ENCODE measurements at places on chromosomes 5 and 9. TPM values are rescaled to one million over a fixed set of nuclear protein-coding genes. Genes with fewer than 3 reads are reported as not detected.

Gene EXOC3
- total RNA-seq: 43.3 TPM

Gene CENPH
- total RNA-seq: 5.3 TPM

Gene GRXCR2
- total RNA-seq: not detected

Gene KIF24
- 1.2 TPM for total RNA-seq

DNA sequence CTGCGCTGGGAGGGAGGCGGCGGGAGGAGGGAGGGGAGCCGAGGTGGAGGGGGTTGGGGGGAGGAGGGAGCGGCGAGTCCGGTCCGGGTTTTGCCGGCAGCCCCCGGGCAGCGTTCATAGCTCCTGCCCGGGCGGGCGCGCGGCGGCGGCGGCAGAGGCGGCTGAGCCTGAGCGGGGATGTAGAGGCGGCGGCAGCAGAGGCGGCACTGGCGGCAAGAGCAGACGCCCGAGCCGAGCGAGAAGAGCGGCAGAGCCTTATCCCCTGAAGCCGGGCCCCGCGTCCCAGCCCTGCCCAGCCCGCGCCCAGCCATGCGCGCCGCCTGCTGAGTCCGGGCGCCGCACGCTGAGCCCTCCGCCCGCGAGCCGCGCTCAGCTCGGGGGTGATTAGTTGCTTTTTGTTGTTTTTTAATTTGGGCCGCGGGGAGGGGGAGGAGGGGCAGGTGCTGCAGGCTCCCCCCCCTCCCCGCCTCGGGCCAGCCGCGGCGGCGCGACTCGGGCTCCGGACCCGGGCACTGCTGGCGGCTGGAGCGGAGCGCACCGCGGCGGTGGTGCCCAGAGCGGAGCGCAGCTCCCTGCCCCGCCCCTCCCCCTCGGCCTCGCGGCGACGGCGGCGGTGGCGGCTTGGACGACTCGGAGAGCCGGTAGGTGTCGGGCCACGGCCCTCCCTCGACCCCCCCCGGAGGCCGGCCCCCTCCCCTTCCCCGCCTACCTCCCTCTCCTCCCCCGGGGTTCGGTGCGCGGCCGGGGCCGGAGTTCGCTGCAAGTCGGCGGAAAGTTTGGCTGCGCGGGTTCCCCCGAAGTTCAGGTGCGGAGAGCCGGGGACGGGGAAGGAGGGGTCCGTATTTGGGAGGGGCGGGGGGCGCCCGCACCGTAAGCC lies at the start of gene CXXC5:
CXXC5 (plus strand) TSS at position 145 of the 877 bp plus-strand sequence. CDS start 32,175 bp downstream, outside the sequence.
- H3K4me3 ChIP-seq: peak within 1 kb of the TSS; percentile 72
- peak; percentile 83 for DNase-seq
- no peaks in the 10 kb centered on the region for H3K27me3 ChIP-seq
- no peaks in the 10 kb centered on the region for H3K36me3 ChIP-seq

- H3K4me1 ChIP-seq: no peaks in the 10 kb centered on the region
- no peaks in the 10 kb centered on the region for H3K36me3 ChIP-seq
- no peak for DNase-seq
- H3K4me3 ChIP-seq: no peak overlapping the region
Observed at GRCh38 chr9:21023861-21024260, 7.6 kb downstream of the HACD4 start.

DNA sequence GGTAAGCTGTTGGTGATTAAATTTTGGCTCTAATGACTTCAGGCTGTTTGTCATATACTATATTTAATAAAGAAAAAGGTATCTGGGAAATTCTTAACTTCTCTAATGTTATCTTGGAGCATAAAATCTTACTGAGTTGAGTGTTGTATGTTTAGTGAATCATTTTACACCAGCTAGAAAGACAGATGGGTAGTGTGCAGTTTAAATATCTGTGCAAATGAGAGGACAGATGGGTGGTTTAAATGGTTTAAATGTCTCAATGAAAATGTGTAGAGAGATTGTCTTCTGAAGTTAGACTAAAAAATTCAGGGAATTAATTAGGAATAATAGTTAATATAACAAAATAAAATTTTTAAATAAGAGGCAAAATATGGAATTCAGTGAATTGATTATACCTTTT lies 114.5 kb downstream of the FER start:
- no peak for DNase-seq
- no peaks in the 10 kb centered on the region for H3K4me1 ChIP-seq
- peaks cover 2% of the 10 kb centered on the region for H3K36me3 ChIP-seq
- H3K27ac ChIP-seq: no peak overlapping the region
- no peak overlapping the region for H3K4me3 ChIP-seq

- H3K27ac ChIP-seq: no peak overlapping the region
- DNase-seq: no peak
- H3K36me3 ChIP-seq: no peaks in the 10 kb centered on the region
Observed at GRCh38 chr5:78025540-78025939, 249.4 kb upstream of the TBCA start.

DNA sequence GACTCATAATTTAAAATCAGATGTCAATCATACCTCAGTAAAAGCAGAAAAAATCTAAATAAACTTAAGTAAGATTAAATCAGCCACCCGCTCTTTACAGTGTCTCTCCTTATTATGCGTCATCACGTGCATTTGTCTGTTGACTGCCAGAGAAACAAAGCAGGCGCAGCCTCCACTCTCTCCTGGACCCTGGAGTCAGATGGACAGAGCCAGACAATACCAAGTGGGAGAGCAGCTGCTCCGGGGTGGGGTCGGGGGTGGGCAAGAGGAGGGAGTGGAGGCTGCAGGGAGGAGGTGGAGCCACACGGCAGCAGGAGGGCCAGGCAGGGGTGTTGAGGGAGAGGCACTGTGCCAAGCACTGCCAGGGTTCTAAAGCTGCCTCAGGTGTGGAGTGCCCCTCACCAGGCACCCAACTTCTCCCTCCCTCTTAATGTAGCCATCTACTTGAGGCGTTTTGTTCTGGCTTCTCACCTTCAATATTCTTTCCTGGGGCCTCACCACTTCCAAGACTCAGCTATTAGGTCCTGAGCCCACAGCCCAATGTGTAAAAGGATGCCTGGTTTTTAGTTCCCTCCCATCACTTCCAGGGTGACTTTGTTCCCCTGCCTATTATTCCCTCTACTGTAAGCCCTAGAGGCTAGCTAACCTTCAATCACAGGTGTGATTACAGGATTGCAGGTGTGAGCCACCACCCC lies 96.3 kb downstream of the GLDC start:
- H3K27me3 ChIP-seq: no peaks in the 10 kb centered on the region
- no peak for DNase-seq
- H3K4me3 ChIP-seq: no peak overlapping the region
- H3K4me1 ChIP-seq: no peaks in the 10 kb centered on the region
- no peaks in the 10 kb centered on the region for H3K36me3 ChIP-seq

DNA sequence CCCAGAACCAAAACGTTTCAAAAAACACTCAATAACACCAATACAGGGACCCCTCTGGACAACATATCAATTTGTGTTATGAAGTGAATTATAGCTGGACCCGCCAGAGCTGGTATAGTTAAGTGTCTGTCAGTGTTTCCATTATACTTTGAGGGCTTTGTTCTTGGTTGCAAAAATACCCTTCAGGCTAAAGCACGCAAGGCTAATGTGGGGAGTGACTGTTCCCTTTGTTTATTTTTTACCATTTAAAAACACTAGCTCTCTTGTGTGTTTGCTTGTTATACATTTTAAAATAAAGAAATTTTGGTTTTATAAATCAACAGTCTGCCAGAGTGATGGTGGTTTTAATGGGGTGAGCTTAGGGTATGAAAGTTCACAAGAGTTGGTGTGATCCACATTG lies 859.5 kb downstream of the PTPRD start:
- no peak overlapping the region for H3K4me3 ChIP-seq
- no peak for DNase-seq
- no peaks in the 10 kb centered on the region for H3K4me1 ChIP-seq
- no peak overlapping the region for H3K27ac ChIP-seq

DNA sequence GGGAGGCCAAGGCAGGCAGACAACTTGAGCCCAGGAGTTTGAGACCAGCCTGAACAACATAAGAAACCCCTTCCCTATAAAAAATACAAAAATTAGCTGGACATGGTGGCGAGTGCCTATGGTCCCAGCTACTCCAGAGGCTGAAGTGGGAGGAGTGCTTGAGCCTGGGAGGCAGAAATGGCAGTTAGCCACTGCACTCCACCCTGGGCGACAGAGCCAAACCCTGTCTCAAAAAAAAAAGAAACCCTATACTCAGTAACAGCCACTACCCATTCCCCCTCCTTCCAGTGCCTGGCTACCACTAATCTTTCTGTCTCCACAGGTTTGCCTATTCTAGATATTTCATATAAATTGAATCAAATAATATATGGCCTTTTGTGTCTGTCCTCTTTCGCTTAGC lies 14.3 kb upstream of the SIL1 start:
- DNase-seq: no peak
- no peak overlapping the region for H3K27ac ChIP-seq
- H3K4me3 ChIP-seq: no peak overlapping the region
- no peaks in the 10 kb centered on the region for H3K4me1 ChIP-seq

GRCh38 chr5:119435436-119436132 lies 16.7 kb upstream of the HSD17B4 start:
- DNase-seq: peak; percentile 18
- H3K27me3 ChIP-seq: no peaks in the 10 kb centered on the region
- H3K36me3 ChIP-seq: no peaks in the 10 kb centered on the region
- H3K27ac ChIP-seq: no peak overlapping the region
- no peaks in the 10 kb centered on the region for H3K4me1 ChIP-seq

DNA sequence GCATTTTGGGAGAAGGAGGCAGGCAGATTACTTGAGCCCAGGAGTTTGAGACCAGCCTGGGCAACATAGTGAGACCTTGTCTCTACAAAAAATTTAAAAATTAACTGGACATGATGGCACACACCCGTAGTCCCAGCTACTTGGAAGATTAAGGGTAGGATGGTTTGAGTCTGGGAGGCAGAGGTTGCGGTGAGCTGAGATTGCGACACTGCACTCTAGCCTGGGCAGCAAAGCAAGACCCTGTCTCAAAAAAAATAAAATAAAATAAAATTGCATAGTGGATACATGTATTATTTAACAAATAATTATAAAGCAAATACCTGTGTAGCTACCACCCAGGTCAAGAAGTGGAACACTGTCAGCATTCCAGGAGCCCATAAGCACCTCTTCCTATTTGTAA lies 90.1 kb downstream of the CDC42SE2 start:
- H3K4me1 ChIP-seq: no peaks in the 10 kb centered on the region
- no peak overlapping the region for H3K4me3 ChIP-seq
- no peaks in the 10 kb centered on the region for H3K36me3 ChIP-seq
- DNase-seq: no peak
- H3K27ac ChIP-seq: no peak overlapping the region

DNA sequence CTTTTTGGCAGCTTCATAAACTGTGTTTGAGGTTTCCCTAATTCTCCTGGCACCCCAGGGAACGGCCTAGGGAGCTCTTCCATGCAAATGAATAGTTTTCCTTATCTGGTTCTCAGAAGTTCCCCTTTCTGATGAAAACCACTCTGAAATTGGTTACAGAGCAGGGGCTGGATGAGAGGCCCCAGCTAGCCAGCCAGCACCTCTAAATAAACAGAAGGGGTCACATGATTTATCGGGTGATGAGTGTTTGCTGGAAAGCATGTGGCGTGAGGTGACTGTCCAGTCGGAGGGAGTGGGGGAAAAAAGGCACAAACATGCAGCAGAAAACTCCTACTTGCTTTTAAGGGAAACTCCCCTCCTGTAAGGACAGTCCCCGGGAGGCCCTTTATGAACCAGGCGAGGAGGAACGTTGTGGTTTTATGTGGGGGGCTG lies 261.2 kb upstream of the ANKRD55 start:
- DNase-seq: no peak
- H3K27me3 ChIP-seq: no peaks in the 10 kb centered on the region
- H3K36me3 ChIP-seq: no peaks in the 10 kb centered on the region
- H3K27ac ChIP-seq: no peak overlapping the region
- no peaks in the 10 kb centered on the region for H3K4me1 ChIP-seq

GRCh38 chr5:59845730-59846129 lies 47.8 kb downstream of the PDE4D start:
- H3K4me3 ChIP-seq: no peak overlapping the region
- DNase-seq: no peak
- no peaks in the 10 kb centered on the region for H3K4me1 ChIP-seq
- no peaks in the 10 kb centered on the region for H3K27me3 ChIP-seq
- H3K36me3 ChIP-seq: no peaks in the 10 kb centered on the region

DNA sequence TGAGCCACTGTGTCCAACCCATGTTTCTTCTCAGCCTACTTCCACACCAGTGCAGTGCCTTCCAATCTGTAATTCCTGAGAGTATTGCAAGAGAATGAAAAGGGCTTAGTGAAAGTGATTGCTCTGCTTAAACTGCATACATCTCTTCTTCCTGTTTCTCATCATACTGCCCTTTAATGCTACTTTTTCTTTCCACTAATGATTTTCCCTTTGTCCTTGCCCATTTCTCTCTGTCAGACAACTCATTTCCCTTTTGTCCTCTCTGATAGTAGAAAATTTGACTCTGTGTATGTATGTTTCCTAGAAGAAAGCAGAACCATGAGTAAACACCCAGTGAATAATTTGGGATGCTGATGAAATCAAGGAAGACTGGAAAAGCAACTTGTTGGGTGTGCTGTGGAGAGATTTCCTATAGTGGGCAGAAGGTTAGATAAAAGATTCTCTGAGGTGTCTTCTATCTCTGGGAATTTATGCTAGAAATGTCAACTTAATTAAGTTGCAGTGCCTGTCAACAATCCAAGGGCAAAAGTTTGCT lies 102.2 kb upstream of the CHD1 start:
- no peaks in the 10 kb centered on the region for H3K36me3 ChIP-seq
- no peak overlapping the region for H3K27ac ChIP-seq
- H3K4me3 ChIP-seq: no peak overlapping the region
- DNase-seq: no peak

DNA sequence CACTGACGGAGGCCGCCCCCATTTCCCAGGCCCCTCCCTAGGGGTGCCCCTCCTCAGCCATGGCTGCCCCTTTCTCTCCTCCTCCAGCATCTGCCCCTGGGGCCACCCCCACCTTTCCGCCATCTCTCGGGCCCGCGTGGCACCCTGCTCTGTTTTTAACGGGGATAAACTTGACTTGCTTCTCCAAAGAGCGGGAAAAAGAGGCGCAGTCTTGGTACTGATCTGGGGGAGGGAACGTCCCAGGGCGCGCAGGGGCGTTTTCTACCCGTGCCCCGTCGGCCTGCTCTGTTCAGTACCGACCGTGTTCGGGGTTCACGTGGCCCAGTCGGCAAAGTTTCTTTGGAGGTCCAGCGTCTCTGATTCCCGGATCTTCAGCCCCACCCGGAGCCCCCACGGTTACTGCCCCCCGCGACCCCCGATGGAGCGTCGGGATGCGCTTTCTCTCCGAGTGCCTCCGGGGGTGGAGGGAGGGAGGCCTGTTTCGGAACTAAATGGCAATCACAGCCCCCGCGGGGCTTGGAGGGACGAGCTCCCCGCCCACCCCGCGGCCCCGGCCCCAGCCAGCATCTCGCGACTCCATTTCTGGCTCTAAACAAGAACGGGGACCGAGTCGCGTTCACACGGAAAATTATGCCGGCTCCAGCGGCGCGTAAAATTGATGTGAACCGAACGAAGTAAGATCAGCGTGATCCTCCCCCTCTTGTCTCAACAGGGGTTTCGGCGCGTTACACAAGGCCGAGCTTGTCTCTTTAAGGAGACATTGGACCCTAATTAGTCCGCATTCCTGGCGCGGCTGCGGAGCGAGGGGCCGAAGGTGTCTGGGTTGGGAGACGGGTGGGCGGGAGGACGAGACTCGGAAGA lies 1.1 kb upstream of the TLE4 start:
- peak overlapping the region; percentile 74 for H3K4me3 ChIP-seq
- no peaks in the 10 kb centered on the region for H3K27me3 ChIP-seq
- H3K4me1 ChIP-seq: no peaks in the 10 kb centered on the region
- no peaks in the 10 kb centered on the region for H3K36me3 ChIP-seq

Measured in uterus (tissue), 4 donors.